ENCODE measurements at places on chromosomes 5 and 9. TPM values are rescaled to one million over a fixed set of nuclear protein-coding genes. Genes with fewer than 3 reads are reported as not detected.

Gene CTXN3
- total RNA-seq: not detected

Gene FRRS1L
- total RNA-seq: 1.5 TPM

Gene SLC25A2
- 2.2 TPM for total RNA-seq

Gene C6
- not detected for total RNA-seq

Gene CDKN2A
- total RNA-seq: 8.7 TPM

Gene FOXI1
- total RNA-seq: not detected

Gene PRDM12
- not detected for total RNA-seq
